ENCODE measurements at places on chromosomes 1 and 21. TPM values are rescaled to one million over a fixed set of nuclear protein-coding genes. Genes with fewer than 3 reads are reported as not detected.

- DNase-seq: no peak
Observed at GRCh38 chr1:212139526-212140135, 104.1 kb downstream of the DTL start.

DNA sequence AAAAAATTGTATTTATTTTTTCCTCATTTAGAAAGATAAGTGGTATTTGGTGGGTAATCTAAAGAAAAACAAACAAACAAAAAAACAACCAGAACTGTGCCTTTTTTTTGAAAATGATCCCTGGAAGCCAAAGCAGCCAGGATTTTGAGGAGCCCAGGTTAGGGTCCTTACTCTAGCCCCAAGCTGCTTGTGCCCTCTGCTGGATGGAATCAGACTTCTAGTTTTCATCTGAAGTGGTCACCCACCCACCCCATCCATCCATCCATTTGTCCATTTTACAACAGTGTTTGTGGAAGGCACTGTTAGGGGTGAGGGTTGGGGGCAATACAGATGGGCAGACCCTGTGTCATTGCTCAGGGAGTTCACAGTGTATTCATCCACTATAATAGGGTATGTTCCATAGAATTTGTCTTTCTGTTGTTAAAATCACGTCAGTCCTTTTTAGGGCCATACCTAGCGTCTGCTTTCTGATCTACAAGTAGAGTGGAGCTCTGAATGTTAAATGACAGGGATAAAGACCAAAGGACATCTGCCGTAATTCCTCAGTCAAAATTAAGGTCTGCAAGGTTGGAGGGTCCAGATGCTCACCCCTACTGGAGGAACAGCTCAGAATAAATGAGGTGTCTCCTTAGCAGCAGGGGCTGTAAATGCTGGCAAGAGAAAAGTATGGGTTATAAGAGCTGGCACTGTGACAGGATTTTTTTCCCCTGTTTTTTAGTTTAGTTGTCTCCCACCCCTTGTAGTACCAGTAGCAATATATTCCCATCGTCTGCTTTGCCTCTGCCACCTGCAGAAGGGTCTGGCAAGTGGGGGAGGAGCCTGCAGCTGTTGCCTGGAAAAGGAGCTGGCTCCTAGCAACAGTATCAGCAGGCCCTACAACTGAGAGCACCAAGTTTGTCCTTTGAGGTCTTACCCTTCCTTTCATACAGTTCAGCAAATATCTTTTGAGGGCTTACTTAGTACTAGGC, 3.2 kb downstream of the LRRC42 start:
- DNase-seq: peak; percentile 61

- no peak for DNase-seq
Observed at GRCh38 chr1:151986501-151987190, 7.0 kb downstream of the S100A10 start.

- DNase-seq: no peak
Observed at GRCh38 chr1:33443705-33444180, 12.8 kb upstream of the PHC2 start.

The SRM gene
- 176 TPM for polyA plus RNA-seq

The UBL4B gene
- not detected for polyA plus RNA-seq

The AGO1 gene
- polyA plus RNA-seq: 21.2 TPM

The MYBPH gene
- not detected for polyA plus RNA-seq

The HORMAD1 gene
- polyA plus RNA-seq: not detected

Data from K562 (cell line).